ENCODE measurements at places on chromosomes 13 and 19. TPM values are rescaled to one million over a fixed set of nuclear protein-coding genes. Genes with fewer than 3 reads are reported as not detected.

PSG7 gene
- total RNA-seq = not detected

ZNF284 gene
- total RNA-seq = 2.4 TPM

- DNase-seq = no peak
Measured at GRCh38 chr19:21585281-21585890, 80.0 kb downstream of the ZNF429 start.

GRCh38 chr13:73958657-73959397 lies 175.4 kb downstream of the KLF12 start:
- DNase-seq = no peak

DNA sequence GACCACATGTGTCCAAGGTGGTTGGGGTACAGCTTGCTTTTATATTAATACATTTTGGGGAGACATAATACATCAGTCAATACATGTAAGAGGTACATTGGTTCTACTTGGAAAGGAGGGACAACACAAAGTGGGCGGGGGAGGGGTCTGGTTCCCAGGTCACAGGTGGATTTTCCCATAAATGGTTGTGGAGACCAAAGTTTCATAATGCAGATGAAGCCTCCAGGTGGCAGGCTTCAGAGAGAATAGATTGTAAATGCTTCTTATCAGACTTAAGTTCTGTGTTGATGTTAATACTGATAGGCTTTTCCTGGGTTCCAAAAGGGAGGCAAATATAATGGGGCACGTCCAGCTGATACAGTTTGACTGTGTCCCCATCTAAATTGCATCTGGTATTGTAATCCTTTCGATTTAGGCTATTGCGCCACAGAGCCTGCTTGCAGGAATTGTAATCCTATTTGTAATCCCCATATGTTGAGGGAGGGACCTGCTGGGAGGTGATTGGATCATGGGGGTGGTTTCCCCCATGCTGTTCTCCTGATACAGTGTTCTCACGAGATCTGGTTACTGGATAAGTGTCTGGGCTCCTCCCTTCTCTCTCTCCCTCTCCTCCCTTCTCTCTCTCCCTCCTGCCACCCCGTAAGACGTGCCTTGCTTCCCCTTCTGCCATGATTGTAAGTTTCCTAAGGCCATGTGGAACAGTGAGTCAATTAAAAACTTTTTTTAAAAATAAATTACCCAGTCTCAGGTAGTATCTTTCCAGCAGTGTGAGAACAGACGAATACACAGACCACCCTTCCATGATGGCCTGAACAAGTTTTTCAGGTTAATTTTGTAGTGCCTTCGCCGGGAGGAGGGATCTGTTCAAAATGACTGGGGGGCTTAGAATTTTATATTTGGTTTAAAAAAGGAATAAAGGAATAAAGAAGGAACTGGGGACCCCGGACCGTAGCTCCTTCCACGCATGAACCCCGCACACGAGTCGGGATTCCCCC lies 44.9 kb downstream of the ZNF823 start:
- DNase-seq = no peak

GRCh38 chr13:48839171-48839570 lies 136.5 kb upstream of the FNDC3A start:
- no peak for DNase-seq
